ENCODE measurements at places on chromosomes 6 and 20.

- DNase-seq, result no peak
Observed at GRCh38 chr6:79377888-79378348, 143.4 kb upstream of the HMGN3 start.

DNA sequence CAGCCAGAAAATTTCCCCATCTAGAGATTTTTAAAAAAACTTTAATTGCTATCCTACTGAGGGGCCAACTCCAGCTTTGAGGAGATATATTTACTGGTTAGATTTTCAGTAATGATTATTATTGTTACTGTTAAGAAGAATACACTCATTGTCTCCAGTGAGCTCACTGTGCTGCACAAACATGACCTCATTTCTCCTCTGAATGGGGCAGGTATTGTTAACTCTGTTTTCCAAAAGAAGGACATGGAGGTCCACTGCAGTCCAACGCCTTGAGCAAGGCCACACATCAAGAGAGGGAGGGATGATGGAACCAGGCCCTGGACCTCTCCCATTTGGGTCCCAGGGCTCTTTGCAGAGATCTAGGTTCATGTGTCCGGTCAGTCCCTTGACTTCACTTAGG lies 13.9 kb upstream of the SCUBE3 start:
- DNase-seq, result no peak

DNA sequence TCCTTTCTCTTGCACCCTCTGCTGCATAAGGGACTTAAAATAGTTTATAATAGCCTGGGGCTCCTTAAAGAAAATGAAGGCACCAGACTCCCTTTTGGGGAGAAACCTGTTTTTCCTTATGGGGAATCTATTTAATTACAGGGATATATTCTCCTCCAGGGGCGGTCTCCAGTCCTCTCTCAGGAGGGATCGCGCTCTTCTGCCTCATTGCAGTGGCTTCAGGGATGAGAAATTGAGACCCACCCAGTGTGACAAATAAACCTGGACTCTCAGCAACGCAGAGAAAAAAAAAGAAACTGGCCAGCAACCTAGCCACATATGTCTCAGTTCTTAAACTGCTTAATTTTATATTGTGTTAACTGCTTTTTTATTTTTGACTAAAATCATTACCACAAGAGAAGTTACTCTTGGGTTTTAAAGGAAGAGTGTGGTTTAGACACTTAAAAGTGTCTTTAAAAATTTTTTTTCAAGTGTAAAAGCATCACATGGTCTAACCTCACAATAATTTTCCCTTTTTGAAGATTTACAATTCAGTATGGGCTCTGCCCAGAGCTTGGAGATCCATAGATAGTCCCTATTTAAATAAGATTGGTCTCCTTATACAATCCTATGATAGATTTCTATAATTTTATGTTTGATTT lies 11.7 kb upstream of the GOPC start:
- no peak for DNase-seq

DNA sequence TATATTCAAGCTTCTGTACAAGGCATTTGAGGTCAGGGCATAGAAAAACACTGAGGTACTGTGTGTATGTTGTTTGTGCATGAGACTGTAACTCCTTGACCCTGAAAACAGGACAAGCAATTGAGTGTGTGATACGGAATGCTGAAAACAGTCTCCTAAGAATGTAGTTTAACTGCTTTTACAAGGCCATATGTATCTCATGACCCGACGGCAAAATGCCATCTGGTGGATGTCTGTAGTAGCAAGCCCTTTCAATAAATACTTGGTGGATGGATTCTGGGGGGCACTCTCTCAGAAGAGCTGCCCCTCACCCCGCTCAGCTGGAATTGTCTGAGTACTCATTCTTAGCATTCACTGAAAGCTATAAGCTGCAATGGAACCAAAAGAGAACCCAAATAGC lies 69.3 kb upstream of the EYS start:
- DNase-seq, result no peak

GRCh38 chr6:27864906-27865849 lies 47.0 kb downstream of the OR2B2 start:
- DNase-seq, result peak; percentile 86

DNA sequence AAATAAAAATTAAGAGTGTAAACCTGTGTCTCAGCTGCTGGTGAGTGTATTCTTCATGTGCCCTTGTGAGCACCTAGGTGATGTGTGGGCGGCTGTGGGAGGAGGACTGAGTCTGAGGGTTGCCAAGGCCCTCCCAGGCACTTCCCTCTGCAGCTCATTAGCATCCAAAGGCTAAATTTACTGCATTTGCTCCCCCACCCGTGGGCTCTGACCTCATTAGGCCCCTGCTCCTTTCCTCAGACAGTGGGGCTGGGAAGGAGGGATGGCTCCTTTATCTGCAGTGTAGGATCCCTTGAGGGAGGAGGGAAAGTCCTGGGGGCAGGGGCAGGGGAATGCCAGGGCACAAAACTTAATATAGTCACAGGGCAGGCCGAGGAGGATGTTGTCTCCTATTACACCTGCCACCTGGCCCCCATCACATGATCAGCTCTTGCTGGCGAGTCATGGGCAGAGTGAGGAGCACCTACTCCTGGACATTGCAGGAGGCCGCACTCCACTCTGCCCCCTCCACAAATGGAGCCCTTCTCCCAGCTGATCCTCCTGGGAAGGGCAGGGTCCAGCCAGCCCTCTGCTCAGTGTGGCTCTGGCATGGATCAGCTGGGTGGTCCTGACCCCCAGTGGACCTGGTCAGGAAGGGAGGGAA lies 133.2 kb downstream of the MRPL14 start:
- no peak for DNase-seq

DNA sequence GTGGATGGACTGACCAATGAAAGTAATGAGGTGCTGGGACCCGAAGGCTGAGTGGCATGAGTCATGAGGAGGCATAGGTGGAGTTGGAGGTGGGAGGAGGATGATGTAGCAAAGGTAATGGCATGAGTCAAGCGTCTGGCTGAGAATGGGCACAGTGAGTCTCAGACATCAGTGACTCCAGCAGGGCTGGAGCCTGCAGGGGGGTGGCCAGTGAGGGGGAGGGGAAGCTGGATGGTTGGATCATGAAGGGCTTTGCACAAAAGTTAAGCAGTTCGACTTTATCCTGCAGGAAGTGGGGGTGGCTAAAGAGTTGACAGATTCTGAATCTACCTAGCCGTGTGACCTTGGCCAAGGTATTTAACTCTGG lies 99.0 kb upstream of the IYD start:
- no peak for DNase-seq

GRCh38 chr20:290084-290831 lies at the start of gene C20orf96:
Gene C20orf96 (minus strand): TSS chr20:290750. CDS start chr20:290610, 140 bp downstream.
- peak; percentile 96 for DNase-seq

DNA sequence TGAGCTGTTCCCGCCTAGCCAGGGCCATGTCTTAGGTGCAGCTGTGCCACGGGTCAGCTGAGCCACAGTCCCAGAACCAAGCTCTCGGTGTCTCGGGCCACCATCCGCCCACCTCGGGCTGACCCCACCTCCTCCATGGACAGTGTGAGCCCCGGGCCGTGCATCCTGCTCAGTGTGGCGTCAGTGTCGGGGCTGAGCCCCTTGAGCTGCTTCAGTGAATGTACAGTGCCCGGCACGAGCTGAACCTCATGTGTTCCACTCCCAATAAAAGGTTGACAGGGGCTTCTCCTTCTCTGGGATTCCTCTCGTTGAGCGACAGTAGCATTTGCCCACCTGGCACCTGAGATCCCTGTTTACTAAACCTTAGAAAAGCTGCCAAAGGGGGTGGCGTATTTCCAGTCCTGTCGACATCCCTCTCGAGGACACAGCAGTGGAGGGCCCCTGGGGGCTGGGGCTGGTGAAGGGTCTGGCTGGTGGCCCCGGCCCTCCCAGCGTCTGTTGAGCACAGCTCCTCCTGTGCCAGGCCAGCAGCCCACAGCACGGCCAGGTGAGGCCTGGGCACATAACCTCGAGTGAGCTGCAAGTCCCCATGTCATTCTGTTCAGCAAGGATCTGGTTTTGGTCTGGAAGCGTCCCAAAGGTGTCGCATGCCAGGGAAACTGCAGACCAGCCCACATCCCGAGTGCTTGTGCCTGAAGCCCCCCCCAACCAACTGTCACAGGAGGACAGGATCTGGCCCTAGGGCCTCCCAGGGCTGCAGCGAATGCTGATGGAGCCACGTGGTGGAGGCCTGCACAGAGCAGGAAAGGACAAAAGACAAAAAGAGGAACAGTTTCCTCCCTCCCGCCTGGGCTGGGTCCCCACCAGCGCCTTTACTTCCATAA lies 21.2 kb upstream of the PYGB start:
- DNase-seq, result no peak

- DNase-seq, result no peak
Observed at GRCh38 chr20:45894797-45895196, 3.7 kb downstream of the CTSA start.

DNA sequence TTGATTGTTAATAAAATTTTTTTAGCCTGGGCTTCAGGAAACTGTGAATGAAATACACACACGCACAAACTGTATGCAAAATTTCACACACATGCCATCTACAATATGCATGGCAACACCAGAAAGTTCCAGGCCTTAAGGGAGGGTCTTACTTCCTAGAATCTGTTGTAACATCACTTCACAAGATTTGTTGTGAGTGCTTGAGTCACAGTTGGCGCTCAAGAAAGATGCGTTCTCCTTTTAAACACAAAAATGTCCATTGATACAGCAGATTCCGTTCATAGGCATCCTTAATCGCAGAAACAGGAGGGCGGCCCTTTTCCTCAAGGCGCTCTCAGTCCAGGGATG lies 485 bp upstream of the RTF2 start:
- DNase-seq, result no peak

- DNase-seq, result no peak
Observed at GRCh38 chr6:145531822-145532221, 203.5 kb downstream of the EPM2A start.

GRCh38 chr6:108767418-108768165 lies 80.6 kb upstream of the ARMC2 start:
- peak; percentile 81 for DNase-seq

DNA sequence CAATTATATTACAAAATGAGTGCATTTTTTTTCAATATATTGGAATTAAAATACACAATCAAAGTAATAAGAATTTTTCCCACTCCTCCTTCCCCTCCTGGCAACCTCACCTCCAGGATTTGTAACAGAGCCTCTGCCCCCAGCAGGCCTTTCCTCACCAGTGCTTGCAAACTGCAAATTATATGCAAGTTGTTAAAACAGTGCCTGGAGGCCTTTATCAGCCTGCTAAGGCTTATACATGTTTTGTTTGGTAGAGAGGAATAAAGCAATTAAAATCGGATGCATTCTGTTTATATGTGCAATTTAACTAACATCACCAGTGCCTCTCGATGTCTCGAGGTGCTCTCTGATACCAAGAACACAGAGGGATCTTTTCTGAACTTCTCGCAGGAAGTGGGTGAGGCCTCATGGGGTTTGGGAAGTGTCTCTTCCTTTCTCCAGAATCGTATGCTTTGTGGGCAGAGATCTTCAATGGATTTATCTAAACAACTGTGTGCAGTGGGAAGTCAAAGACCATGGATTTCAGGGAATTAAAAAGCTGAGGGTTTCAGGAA lies 186.8 kb downstream of the CDH26 start:
- DNase-seq, result no peak

- DNase-seq, result no peak
Observed at GRCh38 chr6:159529934-159530333, 163.1 kb downstream of the SOD2 start.

DNA sequence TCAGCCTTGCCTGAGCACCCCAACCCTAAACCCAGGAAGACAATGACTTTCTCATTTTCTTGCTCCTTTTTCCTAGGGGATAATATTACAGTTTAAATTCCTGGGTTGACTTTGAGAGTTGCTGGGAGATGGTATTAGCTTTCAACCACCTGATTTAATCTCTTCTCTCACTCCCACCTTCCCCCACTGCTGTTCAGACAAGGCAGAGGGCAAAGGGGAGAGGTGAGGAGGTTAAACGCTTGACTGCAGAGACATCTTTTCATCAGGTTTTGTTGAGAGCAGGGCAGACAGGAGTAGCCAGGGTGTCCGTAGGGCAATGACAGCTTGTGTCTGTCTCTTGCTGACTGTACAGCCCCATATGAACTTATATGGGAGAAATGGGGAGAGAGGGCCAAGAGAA lies 811.2 kb downstream of the MAFB start:
- no peak for DNase-seq

- DNase-seq, result no peak
Observed at GRCh38 chr6:16576451-16577368, 184.6 kb downstream of the ATXN1 start.

DNA sequence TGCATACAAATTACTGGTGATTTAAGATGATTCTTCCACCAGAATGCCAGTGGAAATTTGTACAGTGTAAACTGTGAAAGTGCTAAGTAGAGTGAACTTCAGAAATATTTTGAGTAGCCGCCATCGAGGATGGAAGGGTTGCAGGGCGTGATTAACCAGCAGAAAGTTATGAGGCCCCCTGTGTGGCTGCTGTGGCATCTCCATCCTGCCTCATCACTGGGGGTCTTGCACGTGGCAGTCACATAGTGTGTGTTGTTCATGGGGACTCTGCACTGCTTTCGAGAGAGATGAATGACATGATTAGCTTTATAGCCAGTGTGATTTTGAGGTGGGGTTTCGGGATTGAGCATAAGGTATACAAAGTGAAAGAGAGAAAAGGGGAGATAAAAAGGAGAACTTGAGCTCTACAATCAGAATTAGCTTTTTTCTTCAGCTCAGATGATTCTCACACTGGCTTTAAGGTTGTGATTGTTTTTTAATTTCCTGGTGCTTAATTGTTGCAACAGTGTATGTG lies 26.4 kb downstream of the KCTD20 start:
- DNase-seq, result no peak

DNA sequence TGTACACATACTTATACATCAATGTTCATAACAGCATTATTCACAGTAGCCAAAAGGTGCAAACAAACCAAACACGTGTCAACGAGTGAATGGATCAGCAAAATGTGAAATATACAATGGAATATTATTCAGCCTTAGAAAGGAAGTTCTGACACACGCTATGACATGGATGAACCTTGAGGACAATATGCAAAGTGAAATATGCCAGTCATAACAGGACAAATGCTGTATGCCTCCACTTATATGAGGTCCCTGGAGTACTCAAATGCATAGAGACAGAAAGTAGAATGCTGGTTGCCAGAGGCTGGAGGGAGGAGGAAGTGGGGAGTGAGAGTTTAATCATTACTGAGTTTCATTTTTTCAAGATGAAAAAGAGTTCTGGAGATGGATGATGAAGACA lies 37.8 kb upstream of the IGF2R start:
- DNase-seq, result peak; percentile 33

GRCh38 chr6:157291356-157291755 lies 32.0 kb downstream of the TMEM242 start:
- no peak for DNase-seq

GRCh38 chr20:63889241-63890200 lies 5.4 kb upstream of the DNAJC5 start:
- DNase-seq, result no peak

- no peak for DNase-seq
Observed at GRCh38 chr6:7145885-7146828, 38.4 kb downstream of the RREB1 start.

Measured in RPMI8226 (cell line).